ELR (cell line): ENCODE measurements at places on chromosomes 11 and 22.

DNA sequence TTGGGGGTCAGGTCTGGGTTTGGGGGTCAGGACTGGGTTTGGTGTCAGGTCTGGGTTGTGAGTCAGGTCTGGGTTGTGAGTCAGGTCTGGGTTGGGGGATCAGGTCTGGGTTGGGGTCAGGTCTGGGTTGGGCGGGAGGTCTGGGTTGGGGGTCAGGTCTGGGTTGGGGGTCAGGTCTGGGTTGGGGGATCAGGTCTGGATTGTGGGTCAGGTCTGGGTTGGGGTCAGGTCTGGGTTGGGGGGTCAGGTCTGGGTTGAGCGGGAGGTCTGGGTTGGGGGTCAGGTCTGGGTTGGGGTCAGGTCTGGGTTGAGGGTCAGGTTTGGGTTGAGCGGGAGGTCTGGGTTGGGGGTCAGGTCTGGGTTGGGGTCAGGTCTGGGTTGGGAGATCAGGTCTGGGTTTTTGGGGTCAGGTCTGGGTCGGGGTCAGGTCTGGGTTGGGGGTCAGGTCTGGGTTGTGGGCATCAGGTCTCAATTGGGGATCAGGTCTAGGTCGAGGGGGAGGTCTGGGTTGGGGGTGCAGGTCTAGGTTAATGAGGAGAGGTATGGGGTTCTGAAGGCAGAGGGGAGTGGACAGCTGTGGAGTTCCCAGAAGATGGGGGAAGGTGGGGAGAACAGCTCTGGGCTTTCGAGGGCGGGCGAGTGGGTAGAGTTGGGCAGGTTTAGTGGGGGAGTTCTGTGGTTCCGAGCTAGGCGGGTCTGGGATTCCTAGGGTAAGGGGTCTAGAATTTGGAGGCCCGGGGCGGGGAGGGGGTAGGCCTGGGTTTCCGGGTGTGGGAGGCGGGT is 629 bp downstream of the TTLL8 start:
- DNase-seq: no peak

- DNase-seq: no peak
Observed at GRCh38 chr11:40314327-40314726, 1145.1 kb downstream of the LRRC4C start.

DNA sequence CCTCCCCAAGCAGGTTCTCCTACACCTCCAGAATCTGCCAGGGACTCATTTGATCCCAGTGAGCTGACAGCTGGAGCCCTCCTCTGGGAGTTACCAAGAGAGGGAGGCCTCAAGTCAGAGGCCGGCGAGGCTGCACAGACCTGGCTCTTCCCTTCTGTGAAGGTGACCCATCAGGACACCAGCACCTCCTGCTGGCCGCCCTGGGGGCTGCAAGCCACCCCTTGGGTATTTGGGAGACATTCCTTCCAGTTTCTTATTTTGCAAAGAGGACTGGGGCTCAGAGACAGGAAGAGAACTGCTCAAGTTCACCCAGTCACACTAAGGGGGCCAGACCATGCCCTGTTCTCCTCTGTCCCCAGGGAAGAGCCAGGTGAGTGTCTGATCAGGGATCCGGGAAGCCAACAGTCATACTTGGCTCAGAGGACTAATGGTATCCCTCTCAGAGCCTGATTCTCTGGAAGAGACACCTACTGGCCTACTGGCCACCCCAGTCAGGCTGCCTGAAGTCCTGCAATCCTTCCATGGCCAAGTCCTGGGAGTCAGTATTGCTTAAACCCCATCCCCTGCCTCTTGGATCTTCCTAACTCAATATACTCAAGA is 40.5 kb upstream of the RIC3 start:
- DNase-seq: no peak

- no peak for DNase-seq
Observed at GRCh38 chr11:31809541-31809856, 1.6 kb downstream of the PAX6 start.

GRCh38 chr22:29148036-29148435 is 57.7 kb upstream of the EMID1 start:
- no peak for DNase-seq

DNA sequence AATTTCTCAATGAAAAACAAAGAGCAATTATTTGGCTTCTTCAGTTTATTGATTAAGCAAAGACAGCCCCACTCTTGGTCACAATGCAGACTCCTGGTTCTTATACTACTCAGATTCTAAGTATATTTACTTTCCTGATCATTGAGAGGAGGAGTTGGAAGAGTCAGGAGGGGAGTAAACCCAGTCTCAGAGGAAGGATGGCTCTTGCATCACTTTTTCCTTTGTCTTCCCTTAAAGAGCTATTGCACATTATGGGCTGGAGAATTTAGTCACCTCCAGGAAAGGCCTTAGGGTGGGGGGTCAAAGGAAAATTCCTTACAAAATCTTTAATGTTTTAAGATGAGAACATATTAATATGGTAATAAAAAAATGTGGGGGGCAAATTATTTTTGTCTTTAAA is 8.1 kb downstream of the SLC17A6 start:
- DNase-seq: no peak
